CD4-positive, alpha-beta T cell treated with Interleukin-4 for 1 hour (primary cell): ENCODE measurements at places on chromosomes 4 and X.

DNA sequence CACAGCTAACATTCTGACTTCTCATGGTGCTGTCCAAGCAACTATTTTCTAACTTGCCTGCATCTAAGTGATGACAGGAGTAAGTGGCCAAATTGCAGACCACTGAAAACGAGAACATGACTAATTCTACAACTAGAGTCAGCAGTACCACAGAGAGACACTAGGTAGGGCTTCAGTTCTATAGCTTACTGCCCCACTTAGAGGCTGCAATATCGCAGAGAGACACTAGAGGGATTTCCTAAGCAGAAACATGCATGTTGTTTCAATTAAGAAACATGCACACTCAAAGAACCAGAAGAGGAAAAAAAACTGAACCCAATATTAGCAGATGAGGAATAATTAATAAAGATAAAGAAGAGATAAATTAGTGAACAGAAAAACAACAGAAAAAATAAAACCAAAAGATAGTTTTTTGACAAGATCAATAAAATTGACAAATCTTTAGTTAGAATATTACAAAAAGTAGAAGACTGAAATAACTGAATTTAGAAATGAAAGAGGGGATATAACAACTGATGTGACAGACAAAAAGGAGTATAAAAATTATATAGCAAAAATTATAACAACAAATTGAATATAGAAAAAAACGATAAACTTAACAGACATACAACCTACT is 100.8 kb downstream of the SPIN4 start:
- DNase-seq: peak; percentile 39

- no peak for DNase-seq
Measured at GRCh38 chrX:72573158-72573511, 492 bp upstream of the HDAC8 start.

DNA sequence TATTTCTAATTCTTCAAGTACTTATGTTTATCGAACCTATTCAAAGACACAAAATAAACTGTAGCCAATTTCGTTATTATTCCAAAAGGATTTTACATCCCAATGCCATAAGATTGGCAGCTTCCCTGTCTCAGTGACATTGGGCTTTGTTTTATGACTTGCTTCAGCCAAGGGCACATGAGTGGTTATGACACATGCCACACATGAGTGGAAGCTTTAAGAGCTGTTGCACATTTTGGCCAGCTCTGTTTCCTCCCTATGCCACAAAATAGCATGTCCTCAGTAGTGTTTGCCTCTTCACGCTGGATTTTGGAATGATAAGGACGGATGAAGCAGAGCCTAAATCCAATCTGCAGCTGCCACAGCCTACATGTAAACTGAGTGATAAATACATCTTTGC is 21.9 kb downstream of the SEC24D start:
- no peak for DNase-seq

DNA sequence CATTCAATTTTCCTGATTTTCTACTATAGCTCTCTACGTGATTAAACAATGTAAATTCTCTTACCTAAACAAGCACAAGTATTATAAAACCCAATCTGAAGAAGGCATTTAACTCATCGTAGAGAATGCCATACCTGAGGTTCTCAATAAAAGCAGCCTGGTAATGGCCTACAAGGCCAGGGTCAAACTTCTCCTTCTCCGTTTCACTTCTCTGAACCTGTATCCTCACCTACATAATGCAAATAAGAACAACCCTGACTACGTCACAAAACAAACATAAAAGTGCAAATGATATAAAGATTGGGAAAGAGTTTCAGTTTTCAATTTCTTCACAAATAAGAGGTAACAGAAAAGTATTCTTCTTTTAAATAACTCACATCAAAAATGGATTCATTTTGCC is 55.6 kb upstream of the STS start:
- DNase-seq: no peak

GRCh38 chr4:73127839-73128453 is 58.4 kb upstream of the COX18 start:
- peak; percentile 17 for DNase-seq

- DNase-seq: peak; percentile 49
Measured at GRCh38 chrX:16786791-16787735, 797 bp downstream of the TXLNG start.

- DNase-seq: no peak
Measured at GRCh38 chr4:98421111-98421510, 159.9 kb downstream of the RAP1GDS1 start.

DNA sequence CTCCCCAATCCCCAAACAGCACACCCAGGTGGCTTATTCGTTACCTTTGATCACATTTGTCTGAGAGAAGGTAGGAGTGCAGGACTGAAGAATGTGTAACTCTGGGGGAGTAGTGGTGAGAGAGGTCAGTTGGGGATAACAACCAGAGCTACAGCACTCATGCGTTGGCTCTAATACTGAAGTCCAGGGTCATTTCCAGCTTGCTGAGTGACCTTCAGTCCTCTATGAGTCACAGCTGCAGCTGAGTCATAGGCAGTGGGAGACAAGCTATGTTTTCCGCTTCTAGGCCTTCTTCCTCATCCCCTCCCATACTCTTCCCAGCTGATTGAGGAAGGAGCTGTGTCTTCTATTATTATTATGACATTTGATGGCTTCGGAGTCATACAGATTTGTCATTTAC is 31.6 kb upstream of the CT47C1 start:
- DNase-seq: no peak
